ENCODE measurements at places on chromosomes 13 and 19. TPM values are rescaled to one million over a fixed set of nuclear protein-coding genes. Genes with fewer than 3 reads are reported as not detected.
A peak's percentile ranks its signal among the peaks of the same experiment; 100 is the strongest.

OVOL3 gene
- not detected for total RNA-seq

ZNF560 gene
- total RNA-seq, result not detected

PSG6 gene
- total RNA-seq, result not detected

MAB21L1 gene
- 2.9 TPM for total RNA-seq

CGB2 gene
- total RNA-seq, result not detected

DHDH gene
- total RNA-seq, result not detected

GET3 gene
- 63.5 TPM for total RNA-seq

SOX1 gene
- total RNA-seq, result 0.17 TPM

GJB6 gene
- total RNA-seq, result not detected

GRCh38 chr19:58021541-58022282 is 12.1 kb upstream of the ZSCAN1 start:
- no peak for DNase-seq
- no peak overlapping the region for H3K27ac ChIP-seq
- H3K27me3 ChIP-seq, result no peaks in the 10 kb centered on the region
- no peaks in the 10 kb centered on the region for H3K36me3 ChIP-seq
- peaks cover 4% of the 10 kb centered on the region for H3K4me1 ChIP-seq

GRCh38 chr19:44765949-44766335 is 11.7 kb upstream of the CBLC start:
- no peak overlapping the region for H3K4me3 ChIP-seq
- no peak for DNase-seq
- no peaks in the 10 kb centered on the region for H3K27me3 ChIP-seq
- peaks cover 6% of the 10 kb centered on the region for H3K4me1 ChIP-seq
- H3K27ac ChIP-seq, result no peak overlapping the region
- H3K36me3 ChIP-seq, result peaks cover 7% of the 10 kb centered on the region

DNA sequence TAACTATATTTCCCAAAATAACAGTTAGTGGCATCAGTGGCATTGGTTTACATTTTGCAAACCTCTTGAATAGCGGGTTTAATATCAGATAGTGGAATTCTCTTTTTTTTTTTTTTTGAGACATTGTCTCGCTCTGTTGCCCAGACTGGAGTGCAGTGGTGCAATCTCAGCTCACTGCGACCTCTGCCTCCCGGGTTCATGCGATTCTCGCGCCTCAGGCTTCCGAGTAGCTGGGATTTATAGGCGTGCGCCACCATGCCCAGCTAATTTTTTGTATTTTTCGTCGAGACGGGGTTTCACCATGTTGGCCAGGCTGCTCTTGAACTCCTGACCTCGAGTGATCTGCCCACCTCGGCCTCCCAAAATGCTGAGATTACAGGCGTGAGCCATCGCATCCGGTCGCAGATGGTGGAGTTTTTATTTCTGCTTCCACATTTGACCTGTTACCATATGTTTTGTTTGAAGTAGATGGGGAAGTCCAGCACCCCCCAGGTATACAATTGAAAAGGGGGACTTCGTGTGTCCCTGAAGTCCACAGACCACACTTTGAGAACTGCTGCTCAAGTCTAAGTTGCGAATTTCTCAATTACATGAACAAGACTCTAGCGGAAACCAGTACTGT is 40.5 kb upstream of the XPO4 start:
- peak overlapping the region; percentile 71 for H3K27ac ChIP-seq
- DNase-seq, result no peak
- peaks cover 19% of the 10 kb centered on the region for H3K4me1 ChIP-seq
- peak overlapping the region; percentile 10 for H3K4me3 ChIP-seq

- H3K4me3 ChIP-seq, result no peak overlapping the region
- no peaks in the 10 kb centered on the region for H3K27me3 ChIP-seq
- H3K4me1 ChIP-seq, result no peaks in the 10 kb centered on the region
These were observed 7.5 kb downstream of the IZUMO2 start for GRCh38 chr19:50155520-50156109.

GRCh38 chr19:4032436-4032835 is 24.9 kb downstream of the PIAS4 start:
- peaks cover 9% of the 10 kb centered on the region for H3K4me1 ChIP-seq
- DNase-seq, result no peak
- H3K27me3 ChIP-seq, result no peaks in the 10 kb centered on the region
- no peak overlapping the region for H3K27ac ChIP-seq
- peaks cover 100% of the 10 kb centered on the region for H3K36me3 ChIP-seq

DNA sequence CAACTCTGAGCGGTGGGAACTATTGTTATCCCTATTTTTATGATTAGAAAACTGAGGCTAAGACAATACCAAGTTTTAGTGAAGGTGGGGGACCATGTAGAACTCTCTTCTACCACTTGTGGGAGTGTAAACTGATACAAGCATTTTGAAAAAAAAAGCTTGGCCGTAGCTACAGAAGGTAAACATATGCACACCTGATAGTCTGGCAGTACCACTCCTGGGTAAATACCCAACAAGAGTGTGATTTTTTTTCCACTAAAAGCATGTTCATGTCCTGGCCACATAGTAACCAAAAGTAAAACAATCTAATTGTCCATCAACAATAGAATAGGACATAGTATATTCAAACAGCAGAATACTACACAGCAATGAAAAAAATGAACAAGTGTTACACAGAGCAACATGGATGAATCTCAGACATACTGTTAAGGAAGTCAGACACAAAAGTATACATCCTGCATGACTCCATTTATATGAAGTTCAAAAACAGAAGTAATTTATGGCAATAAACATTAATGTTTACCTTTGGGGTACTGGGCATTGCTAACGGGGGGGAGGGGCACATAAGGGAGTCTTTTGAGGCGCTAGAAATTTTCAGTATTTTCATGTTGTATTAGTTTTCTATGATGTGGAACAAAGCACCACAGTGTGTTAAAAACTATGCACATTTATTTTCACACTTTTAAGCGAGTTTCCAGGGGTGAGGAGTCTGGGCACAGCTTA is 6.4 kb upstream of the SPATA13 start:
- H3K27me3 ChIP-seq, result no peaks in the 10 kb centered on the region
- H3K27ac ChIP-seq, result no peak overlapping the region
- H3K36me3 ChIP-seq, result no peaks in the 10 kb centered on the region
- no peak overlapping the region for H3K4me3 ChIP-seq
- peaks cover 2% of the 10 kb centered on the region for H3K4me1 ChIP-seq
- no peak for DNase-seq

DNA sequence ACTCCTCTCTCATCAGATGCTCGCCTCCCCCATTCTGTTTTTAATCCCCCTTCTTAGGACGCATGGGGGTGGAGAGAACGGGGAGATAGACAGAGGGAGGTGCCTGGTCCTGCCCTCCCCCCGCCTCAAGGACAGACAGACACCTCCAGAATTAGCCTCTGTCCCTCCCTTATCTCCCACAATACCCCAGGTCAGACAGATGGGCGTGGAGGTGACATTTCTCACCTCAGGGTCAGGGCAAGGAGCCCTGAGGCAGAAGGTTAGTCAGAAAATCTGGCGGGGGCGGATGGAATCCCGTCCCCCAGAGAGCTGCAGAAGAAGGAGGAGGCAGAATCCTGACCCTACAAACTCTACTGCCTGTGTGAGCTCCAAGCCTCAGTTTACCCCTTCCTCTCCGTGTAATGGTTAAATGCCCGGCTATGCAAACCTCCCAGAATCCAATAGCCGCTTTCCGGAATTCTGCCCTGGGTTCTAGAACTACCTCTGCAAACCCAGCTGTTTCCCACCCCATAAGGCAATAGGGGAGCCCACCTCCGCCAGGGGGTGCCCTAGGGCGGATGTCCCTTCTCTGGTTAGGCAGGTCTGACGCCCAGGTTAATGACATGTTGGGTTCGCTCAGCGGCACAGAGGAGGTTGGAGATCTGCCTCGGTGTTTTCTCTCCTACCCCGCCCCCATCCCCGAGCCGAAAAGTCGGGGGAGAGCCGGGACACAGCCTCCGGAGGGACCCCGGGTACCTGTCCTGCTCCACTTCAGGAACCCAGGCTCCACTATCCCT is 900 bp downstream of the PPP1R13L start:
- peak overlapping the region; percentile 57 for H3K4me3 ChIP-seq
- peaks cover 52% of the 10 kb centered on the region for H3K4me1 ChIP-seq
- H3K36me3 ChIP-seq, result no peaks in the 10 kb centered on the region
- peak overlapping the region; percentile 92 for H3K27ac ChIP-seq

DNA sequence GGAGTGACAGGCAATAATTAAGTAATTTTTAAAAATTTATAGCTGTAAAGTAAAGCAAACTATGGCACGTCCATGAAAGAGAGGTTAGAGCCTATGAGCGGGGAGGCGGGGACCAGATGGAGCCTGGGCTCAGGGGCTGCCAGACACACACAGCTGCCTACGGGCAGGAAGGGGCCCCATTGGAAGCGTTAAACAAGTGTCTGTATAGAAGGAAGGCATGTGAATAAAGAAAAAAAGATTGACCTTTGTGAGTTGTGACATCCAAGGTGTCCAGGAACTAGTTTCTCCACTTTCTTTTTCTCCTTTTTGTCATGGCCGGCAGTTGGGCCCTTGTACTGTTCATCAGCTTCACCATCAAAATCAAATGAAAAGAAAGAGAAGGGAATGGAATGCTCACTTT is 56.8 kb downstream of the LRCH1 start:
- no peaks in the 10 kb centered on the region for H3K27me3 ChIP-seq
- peak overlapping the region; percentile 40 for H3K27ac ChIP-seq
- no peak overlapping the region for H3K4me3 ChIP-seq
- H3K36me3 ChIP-seq, result no peaks in the 10 kb centered on the region
- peaks cover 74% of the 10 kb centered on the region for H3K4me1 ChIP-seq
- DNase-seq, result peak; percentile 24

GRCh38 chr13:113853518-113854237 is 10.2 kb downstream of the GAS6 start:
- DNase-seq, result no peak
- no peaks in the 10 kb centered on the region for H3K27me3 ChIP-seq
- H3K27ac ChIP-seq, result peak overlapping the region; percentile 68
- no peak overlapping the region for H3K4me3 ChIP-seq

All from esophagus muscularis mucosa (tissue), 4 donors.